CD4-positive, alpha-beta T cell treated with Interleukin-17A for 4 hours (primary cell): ENCODE measurements at places on chromosomes 11 and 22.

- no peak for DNase-seq
These were observed 293.8 kb downstream of the NXPE2 start for GRCh38 chr11:114972105-114972504.

- DNase-seq = no peak
These were observed 670 bp downstream of the MYEOV start for GRCh38 chr11:69294571-69295078.

DNA sequence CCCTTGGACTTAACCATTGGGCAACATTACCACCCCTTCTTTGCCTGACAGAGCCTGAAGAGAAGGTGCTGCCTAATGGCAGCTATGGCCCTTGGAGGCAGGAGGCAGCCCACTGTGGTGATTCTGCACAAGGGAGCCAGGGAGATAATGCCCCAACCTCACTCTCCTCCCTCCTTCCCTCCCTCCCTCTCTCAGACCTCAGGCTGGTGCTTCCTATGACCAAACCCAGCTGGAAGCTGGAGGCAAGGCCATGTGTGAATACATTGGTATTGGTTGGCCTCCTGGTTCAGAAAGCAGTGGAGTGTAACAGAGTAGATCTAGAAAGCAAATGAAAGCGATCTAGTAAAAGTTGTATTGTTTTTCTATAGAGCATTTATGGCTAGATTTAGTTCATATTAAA, 233.1 kb downstream of the CSNK2A3 start:
- DNase-seq = no peak

- DNase-seq = no peak
These were observed 97.9 kb upstream of the RTL6 start for GRCh38 chr22:44595841-44596341.

DNA sequence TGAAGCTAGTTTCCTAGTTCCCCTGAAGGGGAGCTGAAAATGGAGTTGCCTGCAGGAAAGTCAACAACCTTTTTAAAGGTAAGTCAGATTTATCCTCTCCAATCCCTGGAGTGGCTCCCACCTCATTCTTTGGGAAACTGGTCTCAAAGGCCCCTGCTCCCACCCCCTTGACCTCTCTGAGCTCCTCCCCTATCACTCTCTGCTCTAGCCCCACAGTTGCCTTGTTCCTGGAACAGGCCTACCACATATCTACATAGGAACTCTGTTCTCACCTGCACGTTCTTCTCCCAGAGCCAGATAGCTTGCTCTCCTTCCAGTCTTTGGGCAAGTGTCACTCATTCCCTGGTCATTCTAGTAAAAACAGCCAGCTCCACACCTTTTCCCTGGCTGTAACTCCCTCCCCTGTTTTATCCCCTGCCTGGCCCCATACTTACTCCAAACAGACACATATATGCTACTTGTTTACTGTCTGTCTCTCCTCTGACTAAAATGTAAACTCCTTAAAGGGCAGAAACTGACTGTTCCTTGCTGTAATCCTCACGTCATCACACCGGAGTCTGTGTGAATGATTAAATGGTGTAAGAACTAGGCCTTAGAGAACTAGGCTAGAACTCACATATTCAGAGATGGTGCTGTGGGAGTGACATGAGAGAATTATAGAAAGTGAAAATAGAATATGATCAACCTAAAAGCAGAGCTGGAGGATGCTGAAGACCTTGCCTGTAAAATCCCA, 53.3 kb downstream of the TCF20 start:
- DNase-seq = no peak

DNA sequence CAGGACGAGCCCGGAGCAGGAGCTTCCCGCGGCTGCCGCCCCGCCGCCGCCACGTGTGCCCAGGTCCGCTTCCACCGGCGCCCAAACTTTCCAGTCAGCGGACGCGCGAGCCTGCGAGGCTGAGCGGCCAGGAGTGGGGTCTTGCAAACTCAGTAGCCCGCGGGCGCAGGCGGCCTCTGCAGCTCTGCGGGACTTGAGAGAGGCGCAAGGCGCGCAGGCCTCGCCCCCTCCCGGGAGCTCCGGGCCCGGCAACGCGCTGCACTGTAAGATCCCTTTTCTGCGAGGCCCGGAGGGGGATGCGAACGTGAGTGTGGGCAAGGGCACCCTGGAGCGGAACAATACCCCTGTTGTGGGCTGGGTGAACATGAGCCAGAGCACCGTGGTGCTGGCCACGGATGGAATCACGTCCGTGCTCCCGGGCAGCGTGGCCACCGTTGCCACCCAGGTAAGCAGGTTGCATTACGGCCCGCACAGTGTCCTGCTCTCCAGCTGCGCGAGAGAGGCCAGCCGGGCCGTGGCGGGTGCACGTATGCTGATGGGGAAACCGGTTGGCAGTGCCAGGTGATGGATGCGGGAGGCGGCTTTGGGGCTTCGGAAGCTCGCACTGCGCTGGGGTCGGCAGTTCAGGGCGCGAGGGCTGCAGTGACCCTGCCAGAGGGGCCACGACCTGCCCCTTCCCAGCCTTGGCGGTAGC, 2.0 kb downstream of the SLC6A5 start:
- DNase-seq = no peak

DNA sequence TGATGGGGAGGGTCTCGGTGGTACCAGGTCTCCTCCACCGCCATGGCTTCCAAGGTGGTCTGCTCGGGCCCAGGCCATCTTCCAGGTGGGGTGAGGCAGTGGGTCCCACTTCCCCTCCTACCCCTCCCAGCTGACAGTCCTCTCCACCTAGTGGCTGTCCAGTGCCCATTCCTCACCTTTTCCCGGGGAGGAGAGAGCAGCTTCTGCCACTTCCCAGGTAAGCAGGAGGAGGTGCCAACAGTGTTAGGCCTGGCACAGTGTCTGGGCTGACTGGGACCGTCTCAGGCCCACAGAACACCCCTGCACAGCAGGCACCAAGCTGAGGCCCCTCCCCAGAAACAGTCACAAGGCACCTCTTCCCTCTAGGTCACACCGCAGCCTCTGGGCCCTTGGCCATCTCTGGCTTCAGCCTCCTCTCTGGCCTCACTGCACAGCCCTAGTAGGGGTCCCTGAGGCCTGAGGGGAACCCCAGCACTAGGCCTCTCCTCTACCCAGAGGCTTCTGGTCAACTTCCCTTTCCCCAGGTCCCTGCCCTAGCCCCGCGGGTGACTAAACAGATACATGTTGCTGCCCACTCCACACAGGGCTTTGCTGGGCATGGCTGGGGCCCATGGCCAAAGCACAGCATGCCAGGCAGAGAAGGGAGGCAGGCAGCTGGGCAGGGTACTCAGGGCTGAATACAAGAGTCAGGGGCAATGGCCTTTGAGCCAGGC, 2.3 kb upstream of the ANKRD13D start:
- peak; percentile 39 for DNase-seq

- no peak for DNase-seq
These were observed 963.0 kb upstream of the RAG2 start for GRCh38 chr11:37560991-37561390.

GRCh38 chr11:34840736-34841386, 75.3 kb downstream of the APIP start:
- DNase-seq = peak; percentile 25

GRCh38 chr11:19777377-19778102, 64.9 kb downstream of the NAV2 start:
- no peak for DNase-seq

- DNase-seq = no peak
These were observed 27.6 kb upstream of the TTC12 start for GRCh38 chr11:113286509-113287497.

GRCh38 chr22:23908587-23909205, 14.5 kb downstream of the MIF start:
- DNase-seq = no peak

- DNase-seq = peak; percentile 2
These were observed 10.3 kb downstream of the CD5 start for GRCh38 chr11:61112575-61112974.

GRCh38 chr11:46523290-46523689, 70.5 kb downstream of the AMBRA1 start:
- no peak for DNase-seq
